ENCODE measurements at places on chromosomes 13 and 19.
A peak's percentile ranks its signal among the peaks of the same experiment; 100 is the strongest.

GRCh38 chr19:40433391-40434216, 7.8 kb upstream of the SERTAD1 start:
- peak; percentile 83 for ATAC-seq

- no peak for ATAC-seq
Measured at GRCh38 chr19:47735131-47735530, 10.2 kb upstream of the NOP53 start.

DNA sequence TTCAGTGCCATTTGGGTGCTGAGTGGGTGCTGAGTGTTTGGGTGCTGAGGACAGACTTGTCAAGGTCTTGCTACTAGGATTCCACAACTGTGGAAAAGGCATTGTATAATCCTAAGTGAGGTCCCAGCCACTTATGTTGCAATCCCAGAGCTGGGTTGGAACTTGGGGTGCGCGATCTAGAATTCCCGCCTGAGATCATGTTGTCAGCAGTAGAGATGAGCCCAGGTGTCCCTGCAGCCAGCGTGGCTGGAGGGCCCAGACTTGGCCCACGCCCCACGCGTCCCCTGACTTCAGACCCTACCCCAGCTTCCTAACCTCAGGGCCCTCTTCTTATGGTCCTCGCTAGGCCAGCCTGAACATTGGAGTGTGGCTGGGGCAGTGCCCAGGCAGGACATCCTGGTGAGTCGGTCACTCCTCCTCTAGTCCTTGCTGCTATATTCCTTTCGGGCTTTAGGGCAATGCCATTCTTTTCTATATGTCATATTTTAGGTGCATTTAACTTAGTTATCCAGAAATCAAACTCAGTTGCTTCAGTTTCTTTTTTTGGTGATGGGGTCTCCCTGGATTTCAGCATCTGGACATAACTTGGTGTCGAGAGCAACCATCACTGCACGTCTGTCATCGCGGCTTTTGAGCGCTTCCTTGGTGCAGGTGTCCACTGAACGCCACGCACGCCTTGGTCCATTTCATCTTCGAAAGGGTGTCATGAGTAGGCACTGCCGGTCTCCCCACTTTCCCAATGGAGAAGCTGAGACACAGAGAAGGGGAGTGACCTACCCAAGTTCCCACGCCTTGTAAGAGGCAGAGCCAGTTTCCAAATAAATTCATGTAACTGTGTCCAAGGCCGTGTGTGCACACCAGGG, 46.4 kb upstream of the F7 start:
- ATAC-seq, result no peak

DNA sequence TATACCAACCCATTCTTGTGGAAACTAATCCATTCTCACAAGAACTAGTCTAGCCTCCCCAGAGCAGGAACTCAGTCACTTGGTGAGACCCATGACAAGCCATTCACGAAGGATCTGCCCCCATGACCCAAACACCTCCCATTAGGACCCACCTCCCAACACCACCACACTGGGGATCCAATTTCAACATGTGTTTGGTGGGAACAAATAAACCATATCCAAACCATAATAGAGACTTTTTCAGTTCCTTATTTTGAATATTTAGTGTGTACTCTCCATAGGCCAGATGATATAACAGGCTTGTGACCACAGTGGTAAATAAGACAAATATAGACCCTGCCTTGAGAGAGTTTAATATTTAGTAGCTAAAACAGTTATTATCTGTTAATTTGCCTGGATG, 227.5 kb upstream of the SERP2 start:
- ATAC-seq, result no peak

Measured in activated CD4-positive, CD25-positive, alpha-beta regulatory T cell treated with anti-CD3 and anti-CD28 coated beads, Interleukin-2, amount 50 U/mL, for 24 hours (primary cell).